Gastroesophageal sphincter (tissue), 4 donors: ENCODE measurements at places on chromosomes 3 and 15. TPM values are rescaled to one million over a fixed set of nuclear protein-coding genes. Genes with fewer than 3 reads are reported as not detected.
A peak's percentile ranks its signal among the peaks of the same experiment; 100 is the strongest.

MYL3 gene
- 5.3 TPM for total RNA-seq

BSN gene
- 0.67 TPM for total RNA-seq

MRAS gene
- 58.1 TPM for total RNA-seq

CCR1 gene
- total RNA-seq, result 32.3 TPM

FEZF2 gene
- total RNA-seq, result not detected

RPSA gene
- total RNA-seq, result 637 TPM

SCG3 gene
- total RNA-seq, result 0.31 TPM

COL6A6 gene
- total RNA-seq, result not detected

BCHE gene
- 96.2 TPM for total RNA-seq

THRB gene
- 61.9 TPM for total RNA-seq

ROBO2 gene
- under 0.01 TPM for total RNA-seq

- ATAC-seq, result no peak
Measured at GRCh38 chr3:31227131-31227562, 305.6 kb upstream of the STT3B start.

DNA sequence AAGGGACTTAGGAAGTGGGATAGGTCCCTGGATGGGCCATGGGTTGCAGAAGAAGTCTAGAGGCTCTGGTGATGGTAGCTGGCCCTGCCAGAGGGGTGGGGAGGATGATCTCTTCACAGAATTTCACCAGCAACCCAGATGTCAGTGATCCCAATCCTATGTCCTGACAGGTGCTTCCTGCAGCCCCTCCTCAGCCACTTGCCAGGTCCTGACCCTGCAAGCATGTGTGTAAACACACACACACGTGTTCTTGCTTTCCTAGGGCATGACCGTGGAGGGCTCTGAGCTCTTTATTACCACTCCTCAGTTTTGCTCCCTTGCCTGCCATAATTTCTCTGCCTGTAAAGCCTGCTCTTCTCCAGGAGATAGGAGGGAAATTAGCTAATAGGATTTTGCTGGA is 12.5 kb downstream of the TEX264 start:
- no peak for ATAC-seq

GRCh38 chr15:29334544-29334943 is 64.9 kb upstream of the NSMCE3 start:
- no peak for ATAC-seq

GRCh38 chr3:134659391-134660045 is 8.7 kb upstream of the KY start:
- ATAC-seq, result no peak

- ATAC-seq, result no peak
Measured at GRCh38 chr3:112579232-112579631, 17.4 kb downstream of the SLC35A5 start.

GRCh38 chr3:44991326-44991725 is 15.3 kb downstream of the EXOSC7 start:
- ATAC-seq, result no peak

DNA sequence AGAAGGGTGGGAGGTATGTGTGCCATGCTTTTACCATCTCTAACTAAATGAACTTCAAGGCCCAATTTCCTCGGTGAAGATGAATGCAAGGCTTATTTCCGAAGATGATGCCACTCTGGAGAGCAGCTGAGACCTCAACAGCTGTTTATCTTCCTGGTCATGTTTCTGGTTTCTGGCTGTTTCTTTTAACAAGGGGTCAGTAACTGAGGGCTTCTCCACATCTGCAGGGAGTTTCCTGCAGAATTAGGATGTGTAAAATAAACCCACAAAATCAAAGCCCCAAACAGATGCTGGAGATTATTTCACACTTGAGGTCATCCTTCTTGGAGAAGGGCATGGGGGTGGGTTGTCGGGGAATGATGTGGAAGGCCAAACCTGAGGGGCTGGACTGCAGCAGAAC is 220.3 kb downstream of the THSD4 start:
- ATAC-seq, result no peak

DNA sequence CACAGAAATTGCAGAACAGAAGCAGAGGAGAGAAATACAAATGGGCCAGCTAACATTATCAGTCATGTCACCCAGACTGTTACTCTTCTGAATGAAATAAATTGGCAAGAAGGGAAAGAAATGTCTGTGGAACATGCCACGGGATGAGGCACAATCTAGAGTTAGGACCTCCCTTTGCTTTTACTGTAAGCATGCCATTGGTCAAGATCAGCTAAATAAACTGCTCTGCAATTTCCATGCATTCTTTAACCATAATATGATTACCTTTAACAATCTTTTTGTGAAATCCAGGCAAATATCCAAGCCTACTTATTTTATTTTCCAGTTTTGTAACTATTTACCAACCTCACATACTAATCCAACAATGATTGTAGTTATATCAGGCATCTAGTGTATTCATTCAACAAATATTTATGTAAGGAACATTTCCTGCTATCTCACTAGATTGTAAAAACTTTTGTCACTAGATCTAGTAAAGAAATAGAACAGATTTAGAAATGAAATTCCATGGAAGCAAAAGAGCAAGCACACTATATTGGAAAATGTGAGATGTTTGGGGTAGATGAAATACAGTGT is 383.4 kb downstream of the MECOM start:
- no peak for ATAC-seq

DNA sequence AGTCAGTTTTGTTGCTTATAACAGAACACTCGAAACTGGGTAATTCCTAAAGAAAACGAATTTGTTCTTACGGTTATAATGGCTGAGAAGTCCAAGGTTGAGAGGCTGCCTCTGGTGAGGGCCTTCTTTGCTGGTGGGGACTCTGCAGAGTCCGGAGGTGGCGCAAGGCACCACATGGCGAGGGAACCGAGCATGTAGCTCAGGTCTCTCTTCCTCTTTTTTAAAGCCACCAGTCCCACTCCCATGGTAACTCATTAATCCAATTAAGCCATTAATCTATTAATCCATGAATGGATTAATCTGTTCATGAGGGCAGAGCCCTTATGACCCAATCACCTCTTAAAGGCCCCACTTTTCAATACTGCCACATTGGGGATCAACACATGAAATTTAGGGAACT is 50.0 kb downstream of the ROPN1B start:
- no peak for ATAC-seq

DNA sequence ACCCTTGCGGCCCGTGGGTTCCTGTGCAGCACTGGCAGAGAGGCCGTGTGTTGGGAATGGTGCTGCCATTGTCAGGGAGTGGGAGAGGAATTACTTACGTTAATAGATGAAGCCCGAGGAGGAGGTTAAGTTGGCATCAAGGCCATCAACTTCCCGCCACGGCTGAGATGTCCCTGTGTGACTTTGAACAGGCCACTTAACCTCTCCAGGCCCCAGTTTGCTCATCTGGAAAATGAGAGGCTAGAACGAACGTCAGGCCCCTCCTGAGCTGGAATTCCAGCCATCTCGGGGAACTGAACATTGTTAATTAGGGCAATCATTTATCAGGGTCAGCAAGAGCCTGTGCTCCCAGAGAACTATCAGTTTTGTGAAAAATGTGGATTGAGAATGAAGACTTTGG is 91.4 kb upstream of the MYZAP start:
- ATAC-seq, result no peak

GRCh38 chr15:42276762-42277161 is 3.5 kb upstream of the TMEM87A start:
- ATAC-seq, result no peak

GRCh38 chr15:91872356-91873137 is 19.0 kb downstream of the SLCO3A1 start:
- ATAC-seq, result no peak

DNA sequence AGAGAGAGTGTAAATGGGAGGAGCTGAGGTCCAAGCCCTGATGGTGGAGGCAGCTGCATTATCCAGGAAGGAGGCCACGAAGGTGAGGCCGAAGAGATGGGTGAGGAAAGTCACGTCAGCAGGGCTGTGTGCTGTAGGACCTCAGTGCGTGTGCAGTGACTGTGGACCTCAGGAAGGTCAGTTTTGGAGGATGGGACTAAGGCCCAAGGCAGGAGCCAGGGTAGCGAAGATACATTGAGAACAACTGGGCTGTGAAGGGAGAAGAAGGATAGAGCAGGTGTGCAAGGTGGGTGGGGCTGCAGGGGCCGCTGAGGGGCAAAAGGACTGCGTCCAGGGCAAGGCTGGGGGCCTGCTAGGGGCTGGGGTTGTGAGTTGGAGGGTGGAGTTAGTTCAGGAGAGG is 4.9 kb downstream of the KLHL40 start:
- ATAC-seq, result no peak

- no peak for ATAC-seq
Measured at GRCh38 chr3:110027446-110028080, 690.2 kb upstream of the DPPA4 start.

DNA sequence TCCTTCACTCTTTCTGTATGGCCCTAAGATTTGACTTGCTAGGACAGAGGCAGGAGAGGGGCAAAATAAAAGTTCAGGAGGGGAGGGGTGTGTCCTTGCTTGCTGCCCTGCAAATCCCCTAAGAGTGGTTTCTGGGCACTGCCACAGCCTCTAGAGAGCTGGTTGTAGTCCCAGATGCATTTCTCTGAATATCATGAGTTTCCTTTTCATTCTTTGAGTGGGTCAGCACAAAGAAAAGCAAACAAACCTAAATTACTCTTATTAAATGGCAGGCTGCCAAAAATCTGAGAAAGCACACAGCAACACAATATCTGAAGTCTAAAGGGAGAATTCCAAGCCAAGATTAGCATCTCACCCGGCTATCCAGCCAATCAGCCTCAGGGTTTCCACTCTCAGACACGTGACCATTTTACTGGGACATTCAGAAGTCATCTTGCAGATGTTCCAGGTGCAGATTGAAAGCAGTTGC is 919.3 kb downstream of the TUSC7 start:
- ATAC-seq, result no peak

DNA sequence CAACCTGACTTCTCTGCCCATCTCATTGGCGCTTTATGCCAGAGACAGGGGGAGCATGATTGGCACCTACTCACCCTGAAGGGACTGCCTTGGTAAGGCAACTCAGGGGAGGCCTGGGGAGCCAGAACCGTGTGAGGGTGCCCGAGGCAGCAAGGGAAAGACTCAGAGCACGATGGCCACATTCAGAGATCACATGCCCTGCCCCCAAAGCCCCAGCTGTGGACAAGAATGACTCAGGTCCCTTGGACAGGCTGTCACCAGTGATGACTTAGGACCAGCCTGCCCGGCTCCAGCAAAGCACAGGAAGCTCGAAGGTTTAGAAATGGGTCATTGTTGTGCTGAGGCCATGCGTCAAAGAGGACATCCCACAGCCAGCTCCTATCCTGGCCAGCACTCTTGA is 49.1 kb upstream of the LIMD1 start:
- peak; percentile 26 for ATAC-seq
